ENCODE measurements at places on chromosomes 7 and 10.
A peak's percentile ranks its signal among the peaks of the same experiment; 100 is the strongest.

DNA sequence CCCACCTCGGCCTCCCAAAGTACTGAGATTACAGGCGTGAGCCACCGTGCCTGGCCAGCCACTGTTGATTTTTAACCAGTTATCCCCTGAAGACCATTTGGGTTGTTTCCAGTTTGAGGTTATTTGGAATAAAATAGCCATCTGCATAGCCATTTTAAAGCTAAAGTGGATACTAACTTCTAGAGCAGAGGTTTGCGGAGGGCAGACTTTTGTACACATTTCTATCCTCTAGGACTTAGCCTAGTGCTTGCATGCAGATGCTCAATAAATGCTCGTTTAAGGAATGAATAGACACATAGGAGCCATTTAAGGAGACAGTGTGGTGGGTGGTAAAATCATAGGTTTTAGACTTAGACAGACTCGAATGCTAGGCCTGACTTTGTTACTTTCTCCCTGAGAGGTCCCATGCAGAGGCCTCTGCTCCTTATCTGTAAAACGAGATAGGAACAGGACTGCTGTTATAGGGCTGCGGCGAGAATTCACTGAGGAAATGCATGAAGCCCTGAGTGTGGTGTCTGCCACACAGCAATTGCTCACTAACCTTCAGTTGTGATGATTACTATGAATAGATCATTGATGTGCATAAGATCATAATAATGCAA is 75.9 kb downstream of the PFKFB3 start:
- no peak for DNase-seq

GRCh38 chr10:15150563-15150962 is 17.9 kb downstream of the NMT2 start:
- no peak for DNase-seq

DNA sequence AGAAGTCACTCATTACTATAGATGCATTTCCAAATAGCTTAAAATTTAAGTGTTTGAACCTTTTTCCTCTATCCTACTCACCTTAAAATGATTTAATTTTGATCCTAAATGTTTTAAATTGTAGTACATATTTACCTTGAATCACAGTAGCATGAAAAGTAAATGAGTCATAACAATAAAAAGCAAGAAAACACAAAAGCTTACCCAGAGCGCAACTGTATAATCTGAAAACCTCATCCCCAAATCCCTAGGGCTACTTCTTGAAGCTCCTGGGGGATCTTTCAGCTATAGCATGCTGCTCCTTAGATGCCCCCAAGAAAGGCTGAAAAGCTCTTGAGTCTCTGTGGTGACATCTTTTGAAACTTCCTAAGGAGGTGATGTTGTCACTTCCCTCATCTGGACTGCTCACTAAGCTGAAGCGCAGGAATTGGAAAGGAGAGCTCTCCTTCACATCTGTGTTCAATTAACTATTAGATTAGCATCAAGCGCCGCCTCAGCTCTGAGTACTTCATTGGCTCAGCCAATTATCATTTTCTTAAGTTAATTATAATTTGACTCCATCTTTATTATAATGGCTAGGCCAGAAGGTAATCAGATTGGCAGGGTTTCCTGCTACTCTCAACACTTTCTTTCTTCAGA is 60.2 kb downstream of the SEMA3E start:
- peak; percentile 12 for DNase-seq

DNA sequence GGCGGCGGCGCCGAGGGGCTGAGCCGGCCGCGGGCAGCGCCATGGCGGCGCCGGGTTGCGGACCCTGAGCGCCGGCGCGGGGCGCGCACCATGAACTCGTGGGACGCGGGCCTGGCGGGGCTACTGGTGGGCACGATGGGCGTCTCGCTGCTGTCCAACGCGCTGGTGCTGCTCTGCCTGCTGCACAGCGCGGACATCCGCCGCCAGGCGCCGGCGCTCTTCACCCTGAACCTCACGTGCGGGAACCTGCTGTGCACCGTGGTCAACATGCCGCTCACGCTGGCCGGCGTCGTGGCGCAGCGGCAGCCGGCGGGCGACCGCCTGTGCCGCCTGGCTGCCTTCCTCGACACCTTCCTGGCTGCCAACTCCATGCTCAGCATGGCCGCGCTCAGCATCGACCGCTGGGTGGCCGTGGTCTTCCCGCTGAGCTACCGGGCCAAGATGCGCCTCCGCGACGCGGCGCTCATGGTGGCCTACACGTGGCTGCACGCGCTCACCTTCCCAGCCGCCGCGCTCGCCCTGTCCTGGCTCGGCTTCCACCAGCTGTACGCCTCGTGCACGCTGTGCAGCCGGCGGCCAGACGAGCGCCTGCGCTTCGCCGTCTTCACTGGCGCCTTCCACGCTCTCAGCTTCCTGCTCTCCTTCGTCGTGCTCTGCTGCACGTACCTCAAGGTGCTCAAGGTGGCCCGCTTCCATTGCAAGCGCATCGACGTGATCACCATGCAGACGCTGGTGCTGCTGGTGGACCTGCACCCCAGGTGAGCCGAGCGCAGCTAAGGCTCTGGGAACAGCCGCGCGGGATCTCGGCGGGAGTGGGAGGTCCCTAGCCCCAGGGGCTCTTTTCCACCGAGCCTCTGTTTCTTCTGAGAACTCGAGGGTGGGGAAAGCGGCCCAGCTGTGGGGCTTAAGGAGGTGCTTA is at the start of gene GPR26:
Gene GPR26 (plus strand): TSS at position 38 of the 919 bp plus-strand sequence. CDS start 53 bp downstream, at position 91.
- DNase-seq = no peak

DNA sequence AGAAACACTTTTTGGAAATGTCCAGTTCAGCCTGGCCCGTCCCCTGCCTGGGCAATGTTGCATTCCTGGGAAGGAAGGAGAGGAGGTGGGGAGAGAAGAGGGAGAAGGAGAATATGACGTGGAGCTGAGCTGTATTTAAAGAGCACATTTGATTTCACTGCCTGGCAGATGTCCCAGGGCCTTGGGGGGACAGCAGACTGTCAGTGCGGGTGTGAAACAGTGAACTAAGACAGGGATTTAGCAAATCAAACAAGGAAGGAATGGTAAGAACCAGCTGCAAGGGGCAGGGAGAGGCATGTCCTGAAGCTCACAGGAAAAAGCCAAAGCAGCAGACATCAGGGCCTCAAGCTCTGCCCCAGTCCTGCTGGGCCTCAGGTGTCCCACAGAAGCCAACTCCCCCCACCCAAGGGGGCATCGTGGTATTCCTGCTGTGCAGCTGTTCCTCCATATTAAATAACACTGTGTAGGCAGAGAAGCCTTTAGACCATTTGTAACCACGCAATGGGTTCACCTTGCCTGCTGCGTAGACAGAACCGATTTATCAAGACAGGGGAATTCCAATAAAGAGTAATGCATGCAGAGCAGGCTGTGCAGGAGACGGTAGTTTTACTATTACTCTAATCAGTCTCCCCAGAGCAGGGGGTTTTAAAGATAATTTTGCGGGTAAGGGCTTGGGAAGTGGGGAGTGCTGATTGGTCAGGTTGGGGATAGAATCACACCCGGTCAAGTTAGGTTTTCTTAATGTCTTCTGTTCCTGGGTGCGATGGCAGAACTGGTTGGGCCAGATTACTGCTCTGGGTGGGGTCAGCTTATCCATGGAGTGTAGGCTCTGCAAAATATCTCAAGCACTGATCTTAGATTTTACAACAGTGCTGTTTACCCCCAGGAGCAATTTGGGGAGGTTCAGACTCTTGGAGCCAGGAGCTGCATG is 18.3 kb downstream of the LEP start:
- peak; percentile 94 for DNase-seq

GRCh38 chr7:134548877-134549276 is at the start of gene AKR1B15:
Gene AKR1B15, plus strand, starts transcription at chr7:134549110. Its CDS starts 15,510 bp downstream, at chr7:134564620.
- DNase-seq = peak; percentile 46

- no peak for DNase-seq
Observed at GRCh38 chr10:33329178-33329577, 5.3 kb downstream of the NRP1 start.

DNA sequence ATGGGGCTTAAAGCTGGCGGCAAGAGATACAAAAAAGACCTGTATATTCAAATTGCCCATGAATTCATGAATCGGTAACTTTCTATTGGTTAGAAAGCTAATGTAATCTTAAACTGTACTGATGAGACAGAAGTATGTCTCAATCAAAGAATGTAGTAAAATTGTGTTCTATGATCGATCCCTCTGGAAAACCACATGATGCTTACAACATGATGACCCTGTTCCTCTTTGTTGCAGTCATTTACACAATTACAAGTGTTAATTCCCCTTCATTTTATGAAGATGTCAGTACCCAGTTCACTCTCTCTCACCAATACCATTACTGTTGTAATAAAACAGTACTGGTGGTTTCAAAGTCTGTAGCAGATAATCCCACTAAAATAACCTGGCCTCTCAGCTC is 10.1 kb downstream of the KIF5B start:
- DNase-seq = no peak

DNA sequence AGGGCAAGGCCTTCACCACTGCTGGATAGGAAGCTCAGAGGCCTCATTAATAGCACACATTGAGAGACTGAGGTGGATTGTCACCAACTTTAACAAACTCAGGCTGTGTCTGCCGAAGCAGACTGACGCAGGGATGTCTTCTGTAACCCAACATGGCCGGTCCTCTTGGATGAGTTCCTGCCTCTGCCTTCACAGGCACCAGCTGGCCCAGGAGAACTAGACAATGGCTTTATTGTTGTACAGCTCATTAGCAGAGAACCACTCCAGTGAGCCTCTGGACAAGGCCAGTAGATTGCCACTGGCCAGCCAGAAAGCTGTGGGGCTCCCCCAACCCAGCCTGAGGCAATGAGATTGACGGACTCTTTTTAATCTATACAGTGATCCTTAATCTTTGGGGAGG is 9.4 kb downstream of the NODAL start:
- no peak for DNase-seq

GRCh38 chr10:125201791-125202622 is 41.6 kb upstream of the CTBP2 start:
- no peak for DNase-seq

DNA sequence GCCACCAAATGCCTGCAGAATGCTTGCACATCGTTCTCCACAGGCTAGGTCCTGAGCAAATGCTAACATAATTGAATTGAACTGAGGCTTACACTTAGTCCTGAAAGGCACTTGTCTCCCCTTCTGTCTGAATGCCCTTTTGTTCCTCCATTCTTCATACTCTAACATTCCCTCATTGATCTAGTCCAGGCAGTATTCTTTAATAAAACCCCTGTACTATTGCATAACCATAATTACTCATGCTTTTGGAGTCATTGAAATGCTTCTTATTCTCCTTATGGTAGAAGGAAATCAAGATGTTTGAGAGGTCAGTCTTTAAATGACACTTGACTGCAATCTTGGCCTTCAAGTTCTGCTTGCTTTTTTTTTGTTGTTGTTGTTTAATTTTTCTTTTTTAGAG is 7.1 kb downstream of the PI4K2A start:
- DNase-seq = peak; percentile 90

DNA sequence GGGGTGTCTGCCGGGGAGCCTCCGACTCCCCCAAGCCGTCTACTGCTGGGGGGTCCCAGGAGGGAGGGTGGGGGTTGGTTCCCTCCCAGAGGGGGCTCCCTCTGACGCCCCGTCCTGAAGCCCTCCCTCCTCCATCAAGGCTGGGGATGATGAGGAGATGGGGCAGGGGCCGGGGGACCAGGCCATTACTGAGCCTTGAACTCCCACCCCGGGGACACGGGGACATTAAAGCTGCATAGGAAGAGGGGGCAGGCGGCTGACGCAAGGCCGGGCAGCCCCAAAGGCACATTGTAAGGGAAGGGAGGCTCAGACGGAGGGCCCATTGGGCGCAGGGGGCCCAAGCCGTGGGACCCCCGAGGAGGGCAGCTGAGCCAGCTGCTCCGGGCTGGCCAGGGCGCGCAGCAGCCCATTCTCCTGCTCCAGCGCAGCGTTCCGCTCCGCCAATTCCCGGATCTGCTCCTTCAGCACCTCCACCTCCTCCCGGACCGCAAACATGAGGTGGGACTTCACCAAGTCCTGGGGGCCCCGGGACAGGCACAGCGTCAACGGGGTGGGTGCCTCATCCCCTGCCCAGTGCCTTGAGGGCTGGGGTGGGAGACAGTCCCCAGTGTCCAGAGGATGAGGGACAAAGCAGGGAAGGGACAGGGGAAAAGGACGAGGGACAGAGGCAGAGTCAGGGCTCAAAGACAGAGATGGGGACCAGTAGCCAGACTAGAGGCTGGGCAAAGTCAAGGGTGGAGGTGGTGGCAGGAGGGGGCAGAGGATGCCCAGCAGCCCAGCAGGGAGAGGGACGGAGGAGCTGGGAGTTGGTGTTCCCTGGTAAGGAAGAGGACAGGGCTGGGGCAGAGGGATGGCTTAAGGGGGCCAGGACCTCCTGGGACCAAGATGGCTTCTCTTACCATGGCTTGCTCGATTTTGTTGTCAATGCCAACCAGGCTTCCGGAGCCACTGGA is 2.9 kb upstream of the SPACDR start:
- no peak for DNase-seq

DNA sequence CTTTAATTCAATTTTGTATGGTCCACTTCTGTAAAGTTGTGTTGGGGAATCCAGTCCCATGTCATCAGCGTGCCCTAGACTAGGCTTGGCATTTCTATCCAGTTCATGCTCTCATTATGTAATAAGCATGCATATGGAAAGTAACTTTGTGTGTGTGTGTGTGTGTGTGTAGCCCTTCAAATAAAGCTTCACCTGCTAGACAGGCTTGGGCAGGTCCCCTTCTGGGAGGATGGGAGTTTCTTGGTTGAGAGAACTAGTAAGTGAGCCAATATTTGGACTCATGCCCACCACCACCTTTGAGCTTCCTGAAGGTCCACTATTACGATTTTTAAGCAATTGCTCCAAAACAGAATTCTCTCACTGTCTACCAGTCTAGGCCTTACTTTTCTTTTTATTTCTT is 6.9 kb downstream of the BZW2 start:
- DNase-seq = peak; percentile 97

GRCh38 chr10:102674566-102674965 is 30.3 kb downstream of the TRIM8 start:
- peak; percentile 8 for DNase-seq

DNA sequence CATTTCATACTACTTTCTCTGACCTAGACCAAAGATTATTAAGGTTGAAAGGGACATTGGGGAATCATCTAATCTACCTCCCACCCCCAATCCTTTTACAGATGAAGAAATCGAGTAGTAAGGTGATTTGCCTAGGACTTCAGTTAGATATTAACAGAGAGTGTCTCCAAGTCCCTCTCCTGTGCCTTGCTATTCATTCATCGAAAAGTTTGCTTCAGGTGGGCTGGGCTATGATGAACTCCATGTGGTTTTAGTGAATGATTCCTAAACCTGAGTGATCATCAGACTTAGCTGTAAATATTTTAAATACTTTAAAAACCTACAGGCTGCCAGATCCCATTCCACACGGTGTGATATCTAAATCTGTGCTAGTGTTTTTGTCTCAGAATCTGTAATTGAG is 259.4 kb upstream of the SORCS1 start:
- DNase-seq = no peak

- peak; percentile 94 for DNase-seq
Observed at GRCh38 chr7:35003679-35004303, 33.5 kb downstream of the DPY19L1 start.

DNA sequence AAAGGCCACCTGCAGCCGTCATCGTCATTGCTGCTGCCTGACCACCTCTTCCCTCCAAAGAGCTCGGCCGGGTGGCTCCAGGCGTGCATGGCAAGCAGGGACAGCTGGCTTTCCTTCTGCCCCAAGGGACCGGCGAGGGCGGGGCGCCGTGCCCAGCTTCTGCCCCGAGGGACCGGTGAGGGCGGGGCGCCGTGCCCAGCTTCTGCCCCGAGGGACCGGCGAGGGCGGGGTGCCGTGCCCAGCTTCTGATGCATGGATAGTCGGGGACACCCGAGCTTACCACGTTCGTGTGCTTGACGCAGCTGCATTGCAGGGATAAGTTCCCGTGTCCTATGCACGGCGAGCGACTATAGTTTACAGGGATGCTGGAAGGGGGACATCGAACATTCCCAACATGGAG is 27.0 kb downstream of the CFAP46 start:
- no peak for DNase-seq

GRCh38 chr10:112299456-112299855 is 16.3 kb downstream of the TECTB start:
- DNase-seq = no peak

Data from bronchial epithelial cell (primary cell).